Right kidney (tissue), 9 donors: ENCODE measurements at places on chromosomes 2 and 18.
A peak's percentile ranks its signal among the peaks of the same experiment; 100 is the strongest.

GRCh38 chr18:10370716-10371115, 83.7 kb upstream of the APCDD1 start:
- no peak for DNase-seq

GRCh38 chr2:112606547-112606946, 22.1 kb downstream of the CHCHD5 start:
- DNase-seq = peak; percentile 33

- DNase-seq = no peak
These were observed 66.4 kb downstream of the UBE2E3 start for GRCh38 chr2:181046833-181047232.

DNA sequence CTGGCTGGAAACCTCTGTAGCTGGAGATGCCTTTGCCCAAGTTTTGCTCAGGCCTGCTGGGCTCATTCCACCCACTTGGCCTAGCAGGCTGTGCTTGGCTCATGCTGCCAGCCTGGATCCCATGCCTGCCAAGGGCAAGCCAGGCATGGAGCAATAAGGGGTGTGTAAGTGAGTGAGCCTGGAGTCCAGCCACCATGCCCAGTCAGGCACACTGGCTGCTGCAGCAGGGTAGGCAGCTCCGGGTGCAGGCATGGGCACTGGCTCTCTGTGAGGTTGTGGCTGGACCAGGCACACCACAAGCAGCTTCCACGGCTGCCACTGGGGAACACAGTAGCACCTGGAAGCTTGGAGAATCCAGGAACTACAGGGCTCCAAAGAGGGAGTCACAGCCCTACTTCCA, 147.7 kb upstream of the HS6ST1 start:
- DNase-seq = no peak

- DNase-seq = no peak
These were observed 9.4 kb downstream of the GPD2 start for GRCh38 chr2:156445296-156446220.

GRCh38 chr2:54611830-54612545, 111.5 kb upstream of the EML6 start:
- DNase-seq = no peak

- no peak for DNase-seq
These were observed 860 bp upstream of the CD8A start for GRCh38 chr2:86791573-86791972.

GRCh38 chr18:47413327-47413726, 161.9 kb upstream of the SKOR2 start:
- DNase-seq = no peak

GRCh38 chr2:238381341-238382115, 45.2 kb upstream of the ASB1 start:
- no peak for DNase-seq

DNA sequence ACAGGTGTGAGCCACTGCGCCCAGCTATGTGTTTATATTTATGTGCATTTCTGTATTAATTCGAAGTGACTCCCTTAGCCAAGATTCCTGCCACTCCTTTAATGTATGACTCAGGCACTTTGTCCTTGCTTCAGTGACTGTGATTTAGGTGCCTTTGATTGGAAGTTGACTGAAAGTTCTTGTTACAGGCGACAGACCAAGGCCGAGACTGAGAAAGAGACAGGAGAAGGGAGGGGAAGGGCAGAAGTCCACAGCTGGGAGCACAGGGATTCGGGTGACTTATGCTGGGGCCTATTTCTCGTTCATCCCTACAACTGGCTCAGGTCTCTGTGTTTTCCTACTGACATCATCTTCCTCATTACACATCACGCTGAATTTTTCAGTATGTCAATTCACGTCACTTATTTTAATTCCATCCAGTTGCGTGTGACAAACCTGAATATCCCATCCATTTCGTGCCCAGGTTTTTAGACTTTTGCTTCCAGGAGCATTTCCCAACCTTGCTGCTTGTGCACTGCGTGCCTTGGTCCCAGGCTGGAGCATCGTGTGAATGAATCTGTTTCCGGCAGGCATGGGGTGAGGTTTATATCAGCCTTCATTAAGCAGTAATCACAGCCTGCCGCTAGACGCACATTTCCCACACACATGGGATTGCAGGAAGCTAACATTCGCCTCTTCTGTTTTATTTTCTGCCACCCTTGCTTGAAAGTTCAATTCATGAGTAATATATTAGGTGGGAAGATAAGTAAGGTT, 42.4 kb downstream of the TMEM18 start:
- DNase-seq = no peak

DNA sequence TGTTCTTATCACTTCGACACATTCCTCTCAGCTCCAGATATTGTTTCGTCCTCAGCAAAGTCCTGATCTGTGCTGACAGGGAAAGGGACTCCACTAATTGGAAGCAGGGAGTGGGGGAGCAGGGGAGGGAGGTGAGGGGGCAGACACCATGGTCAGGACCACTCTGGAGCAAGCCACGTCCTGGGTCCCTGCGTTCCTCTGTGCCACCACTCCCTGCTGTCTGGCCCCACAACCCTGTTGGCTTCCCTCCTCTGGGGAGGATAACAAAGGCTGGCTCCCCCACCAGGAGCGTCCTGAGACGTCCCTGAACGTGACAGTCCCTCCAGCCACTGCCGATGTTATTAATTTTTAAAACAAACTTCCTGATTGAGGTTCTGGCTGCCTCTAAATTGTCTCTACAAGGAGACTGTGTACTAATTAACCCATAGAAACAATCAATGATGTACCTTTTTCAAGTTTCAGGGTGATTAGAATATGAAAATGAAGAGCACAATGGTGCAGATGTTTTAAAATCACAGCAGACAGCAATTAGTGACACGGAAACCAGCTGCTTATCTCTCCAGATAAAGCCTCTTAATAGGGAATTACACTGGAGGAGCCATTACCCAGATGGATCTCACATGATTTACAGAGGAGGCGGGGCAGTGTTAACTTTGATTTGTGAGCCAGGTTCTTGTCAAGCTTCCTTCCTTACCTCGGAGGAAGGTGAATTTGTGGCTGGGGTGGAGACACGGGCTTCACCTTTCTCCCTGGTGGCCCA, 257.5 kb downstream of the SETBP1 start:
- DNase-seq = no peak

GRCh38 chr2:73938718-73939352, 12.2 kb downstream of the DGUOK start:
- no peak for DNase-seq

GRCh38 chr18:50816419-50817166, 3.2 kb downstream of the MRO start:
- DNase-seq = no peak

GRCh38 chr2:158499383-158499782, 42.6 kb downstream of the PKP4 start:
- DNase-seq = no peak

DNA sequence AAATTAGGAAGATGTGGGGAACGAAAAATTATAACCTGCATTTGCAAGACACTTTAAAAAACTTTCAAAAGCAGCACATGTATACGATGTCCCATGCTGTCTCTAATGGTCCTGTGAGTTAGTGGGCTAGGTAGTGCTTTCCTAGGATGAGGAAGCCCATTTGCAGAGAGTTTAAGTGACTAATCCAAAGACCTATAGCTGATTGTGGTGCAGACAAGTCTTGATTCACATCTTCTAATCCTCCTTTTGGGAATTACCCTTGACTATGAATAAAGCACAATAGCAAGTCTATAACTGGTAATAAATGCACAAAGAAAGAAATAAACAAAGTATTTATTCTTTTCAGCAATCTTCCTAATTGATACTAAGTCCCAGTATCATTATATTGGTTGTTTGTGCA, 234.6 kb upstream of the FANCL start:
- no peak for DNase-seq

- DNase-seq = no peak
These were observed 21.1 kb upstream of the NOSTRIN start for GRCh38 chr2:168781191-168781817.
